ENCODE measurements at places on chromosomes 1 and 21.

DNA sequence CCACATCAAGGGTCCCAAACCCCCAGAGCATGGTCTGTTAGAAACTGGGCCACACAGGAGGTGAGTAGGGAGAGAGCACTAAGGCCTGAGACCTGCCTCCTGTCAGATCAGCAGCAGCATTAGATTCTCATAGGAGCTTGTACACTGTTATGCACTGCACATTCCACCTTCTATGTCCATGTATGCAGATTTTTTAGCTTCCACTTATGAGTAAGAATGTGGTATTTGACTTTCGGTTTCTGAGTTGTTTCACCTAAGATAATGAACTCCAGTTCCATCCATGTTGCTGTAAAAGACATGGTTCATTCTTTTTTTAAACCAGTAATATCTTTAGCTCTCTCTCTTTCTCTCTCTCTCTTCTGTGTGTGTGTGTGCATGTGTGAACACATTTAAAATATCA is 663 bp upstream of the GBP6 start:
- DNase-seq: no peak

DNA sequence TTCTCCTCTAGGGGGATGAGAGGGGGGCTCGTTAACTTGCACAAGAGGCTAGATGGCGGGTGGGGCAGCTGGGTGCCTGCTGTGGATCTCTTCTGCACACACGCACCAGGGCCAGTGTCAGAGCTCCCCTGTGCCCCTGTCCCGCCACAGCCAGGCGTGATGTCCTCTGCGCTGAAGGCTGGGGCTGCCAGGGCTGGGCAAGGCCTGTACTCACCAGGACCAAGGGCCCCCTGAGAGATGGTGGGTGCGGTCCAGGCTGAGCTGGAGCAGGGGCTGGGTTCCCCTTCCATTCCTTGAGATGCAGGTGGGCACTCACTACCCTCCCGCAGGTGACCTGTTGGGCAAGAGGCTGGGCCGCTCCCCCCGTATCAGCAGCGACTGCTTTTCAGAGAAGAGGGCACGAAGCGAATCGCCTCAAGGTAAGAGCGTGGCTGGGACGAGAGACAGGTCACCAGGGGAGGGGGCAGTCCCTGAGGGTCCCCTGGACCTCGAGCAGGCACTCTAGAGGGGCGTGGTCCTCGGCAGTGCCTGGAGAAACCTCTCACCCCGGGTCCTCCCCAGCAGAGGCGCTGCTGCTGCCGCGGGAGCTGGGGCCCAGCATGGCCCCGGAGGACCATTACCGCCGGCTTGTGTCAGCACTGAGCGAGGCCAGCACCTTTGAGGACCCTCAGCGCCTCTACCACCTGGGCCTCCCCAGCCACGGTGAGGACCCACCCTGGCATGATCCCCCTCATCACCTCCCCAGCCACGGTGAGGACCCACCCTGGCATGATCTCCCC is 15.2 kb downstream of the SAMD11 start:
- DNase-seq: no peak

DNA sequence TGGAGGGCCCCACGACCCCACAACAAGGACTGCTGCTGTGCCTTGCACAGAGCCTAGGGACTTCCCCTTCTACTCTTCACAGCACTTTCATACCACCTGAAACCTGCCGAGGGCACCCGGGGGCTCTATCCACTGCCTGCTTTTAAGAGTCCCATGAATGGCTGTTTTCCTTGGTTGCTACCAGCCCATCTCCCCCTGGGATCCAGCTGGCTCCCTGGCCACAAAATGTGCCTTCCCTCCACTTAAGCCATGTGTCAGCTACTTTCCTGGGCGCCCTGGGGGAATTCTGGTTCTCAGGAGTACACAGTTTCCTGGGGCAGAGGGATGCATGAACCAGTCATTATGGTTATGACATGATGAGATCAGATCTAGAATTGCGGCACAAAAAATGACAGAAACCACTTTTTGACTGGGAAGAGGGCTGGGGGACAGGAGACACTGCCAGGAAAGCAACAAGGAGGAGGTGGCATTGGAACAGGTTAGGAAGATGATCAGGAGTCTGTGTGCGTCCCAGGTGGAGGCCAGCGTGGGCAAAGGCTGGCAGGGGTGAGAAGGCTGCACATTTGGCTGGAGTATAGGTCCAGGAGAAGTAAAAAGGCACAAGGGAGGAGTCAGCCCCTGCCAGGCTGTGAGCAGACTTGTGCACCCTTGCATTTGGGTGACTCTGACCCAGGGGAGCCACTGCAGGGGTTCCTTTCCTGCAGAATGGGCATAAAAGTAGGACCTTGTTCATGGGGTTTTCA is 3.2 kb upstream of the TNFRSF8 start:
- peak; percentile 56 for DNase-seq

GRCh38 chr1:10649517-10650201 is 146.8 kb downstream of the CASZ1 start:
- DNase-seq: no peak

DNA sequence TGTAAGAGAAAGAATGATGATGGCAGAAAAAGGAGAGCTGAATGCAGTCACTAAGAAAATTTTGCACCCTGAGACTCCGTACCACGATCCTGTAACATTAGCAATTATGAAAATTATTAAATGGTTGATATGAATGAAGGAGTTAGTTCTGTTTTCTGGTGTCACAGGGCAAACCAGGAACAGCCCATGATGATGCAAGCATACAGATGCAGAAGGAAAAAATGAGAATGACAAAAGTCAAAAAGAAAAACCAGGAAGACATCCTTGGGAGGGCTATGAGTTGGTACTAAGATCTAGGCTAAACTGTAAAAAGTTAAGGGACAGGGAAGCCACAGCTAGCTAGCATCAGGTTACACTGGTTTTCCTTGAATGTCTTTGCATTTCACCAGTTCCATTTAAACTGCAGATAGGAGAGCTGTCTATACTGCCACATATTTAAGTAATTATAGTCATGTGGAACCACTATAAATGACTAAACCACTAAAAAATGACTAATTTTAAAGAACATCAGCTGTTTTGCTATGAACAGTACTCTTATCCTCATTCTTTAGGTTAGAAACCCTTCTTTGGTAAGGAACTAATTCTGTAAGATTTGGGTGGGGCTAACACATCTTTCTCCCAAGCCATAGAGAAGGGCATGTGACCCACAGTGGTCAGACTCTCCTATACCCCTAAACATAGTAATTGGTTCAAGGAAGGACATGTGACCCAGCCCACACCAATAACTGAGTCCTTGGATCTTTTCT is 11.4 kb downstream of the DOCK7 start:
- DNase-seq: peak; percentile 69

DNA sequence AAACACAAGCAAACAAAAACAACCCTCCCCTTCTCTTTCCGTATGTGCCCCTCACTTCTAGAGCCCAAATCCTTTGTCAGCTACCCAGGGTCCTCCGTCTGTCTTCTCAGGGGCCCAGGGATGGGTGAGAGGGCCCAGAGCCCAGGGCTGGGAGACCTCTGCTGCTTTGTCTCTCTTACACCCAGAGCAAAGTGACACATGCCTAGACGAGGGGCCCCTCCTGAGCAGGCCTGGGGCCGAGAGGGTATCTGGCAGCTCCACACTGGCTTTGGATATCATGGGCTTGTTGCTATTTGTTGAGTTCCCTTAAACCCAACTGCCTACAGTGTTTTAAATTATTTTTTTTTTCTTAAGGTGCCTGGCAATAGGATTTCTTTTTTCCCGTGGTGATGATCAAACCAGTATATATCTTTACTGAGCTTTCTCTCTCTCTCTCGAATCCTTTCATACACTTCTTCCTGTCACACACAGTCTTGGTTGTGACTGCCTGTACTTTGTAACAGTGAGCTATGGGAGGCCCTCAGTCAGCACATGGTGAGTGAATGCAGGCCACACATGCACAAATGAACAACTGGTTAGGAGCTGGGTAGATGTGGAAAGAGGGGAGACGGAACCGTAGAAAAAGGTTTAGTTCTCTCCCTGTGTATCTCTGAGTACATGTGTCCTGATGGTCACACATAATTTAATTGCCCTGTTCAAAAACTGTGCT is 14.5 kb downstream of the RASSF5 start:
- DNase-seq: no peak

GRCh38 chr1:68826836-68827235 is 330.0 kb upstream of the DEPDC1 start:
- no peak for DNase-seq

- DNase-seq: no peak
These were observed 3.2 kb upstream of the SLC6A9 start for GRCh38 chr1:44034423-44034822.

DNA sequence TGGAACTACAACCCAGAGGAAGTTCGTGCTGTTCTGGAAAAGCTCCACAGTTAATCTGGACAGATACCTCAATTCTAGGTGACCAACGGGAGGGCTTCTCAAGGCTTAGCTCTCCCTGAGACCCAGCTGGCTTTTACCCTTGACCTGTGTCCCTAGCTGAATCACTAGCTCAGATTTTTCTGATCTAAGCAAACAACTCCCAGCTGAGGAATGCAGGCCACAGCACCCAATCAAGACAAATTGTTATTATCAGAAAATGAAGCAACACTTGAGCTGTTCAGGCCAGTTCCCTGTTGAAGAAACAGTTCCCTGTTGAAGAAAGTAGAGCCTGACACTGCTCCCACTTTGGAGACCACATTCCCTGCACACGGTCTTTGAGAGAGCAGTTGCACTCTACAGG is 16.0 kb downstream of the DIO1 start:
- DNase-seq: no peak

DNA sequence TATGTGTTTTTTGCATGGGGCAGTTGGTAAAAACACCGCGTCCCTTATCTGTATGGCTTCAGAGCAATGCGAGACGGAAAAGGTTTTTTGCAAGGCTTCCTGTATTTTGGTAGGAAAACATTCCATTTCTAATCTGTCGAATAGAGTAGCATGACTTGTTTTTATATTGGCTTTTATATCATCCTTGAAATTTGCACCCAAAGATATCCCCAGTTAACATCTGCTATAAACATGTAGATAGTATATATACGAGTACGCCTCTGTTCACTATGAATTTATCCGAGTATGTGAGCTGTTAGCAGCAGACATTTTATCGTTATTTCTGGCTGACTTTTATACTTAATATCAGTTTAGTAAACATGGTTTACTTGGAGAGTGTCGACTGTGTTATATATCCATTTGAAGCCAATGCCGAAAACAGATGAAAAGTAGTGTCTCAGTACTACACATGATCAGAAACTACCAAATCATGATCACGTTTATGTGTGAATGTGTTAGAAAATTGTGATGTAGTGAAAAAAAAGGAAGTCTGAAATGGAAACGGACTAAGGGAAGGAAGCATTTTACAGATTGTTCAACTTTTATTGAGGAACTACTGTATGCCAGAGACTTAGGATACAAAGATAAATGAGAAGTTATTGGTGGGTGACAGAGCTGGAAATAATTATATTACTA is 1.0 kb downstream of the LEPR start:
- peak; percentile 44 for DNase-seq

DNA sequence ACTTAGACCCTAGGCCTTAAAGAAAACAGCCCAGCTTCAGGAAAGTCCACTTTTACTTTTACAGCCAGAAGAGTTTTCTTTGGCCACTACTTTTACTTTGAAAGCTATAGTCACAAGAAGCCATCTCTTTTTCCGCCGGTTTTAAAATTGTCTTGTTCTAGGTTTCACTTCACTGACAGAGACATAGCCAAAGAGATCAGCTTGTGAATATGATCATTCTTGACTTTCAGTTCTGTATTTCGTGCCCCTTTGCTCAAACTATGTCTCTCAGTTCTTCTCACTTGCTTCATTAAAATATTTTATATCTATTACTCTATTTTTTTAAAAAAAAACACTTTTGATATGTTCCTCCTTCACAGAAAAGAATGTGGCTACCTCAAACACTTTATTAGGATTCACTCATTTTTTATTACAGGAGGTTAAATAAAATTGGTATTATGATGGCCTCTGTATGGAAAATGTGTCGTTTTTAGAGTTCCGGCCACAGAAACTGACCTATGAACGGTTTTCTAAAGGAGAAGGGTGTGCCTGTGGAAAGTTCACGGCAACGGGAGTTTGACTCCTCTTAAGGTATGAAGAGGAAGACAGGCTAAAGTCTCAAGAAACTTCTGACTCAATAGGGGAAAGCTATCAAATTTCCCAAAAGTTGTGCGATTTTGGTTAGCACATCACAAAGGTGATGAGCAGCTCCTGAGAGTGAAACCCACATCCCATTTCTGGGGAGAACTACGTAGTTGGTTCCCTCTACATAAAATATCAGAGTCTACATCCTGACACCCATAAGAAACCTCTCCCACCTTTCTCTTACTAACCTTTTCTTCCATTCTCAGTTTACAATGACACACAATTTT is 1.2 kb downstream of the MCOLN2 start:
- peak; percentile 84 for DNase-seq

DNA sequence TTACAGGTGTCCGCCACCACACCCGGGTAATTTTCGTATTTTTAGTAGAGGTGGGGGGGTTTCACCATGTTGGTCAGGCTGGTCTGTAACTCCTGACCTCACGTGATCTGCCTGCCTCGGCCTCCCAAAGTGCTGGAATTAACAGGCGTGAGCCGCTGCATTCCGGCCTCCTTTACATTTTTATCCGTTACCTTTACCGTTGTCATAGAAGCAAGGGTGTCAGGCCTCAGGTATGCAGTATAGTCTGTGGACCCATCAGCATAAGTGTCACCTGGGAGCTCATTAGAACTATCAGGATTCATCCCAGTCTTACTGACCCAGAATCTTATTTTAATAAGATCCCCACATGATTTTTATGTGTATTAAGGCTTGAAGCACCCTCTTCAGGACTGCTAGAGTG is 5.4 kb downstream of the CDC42 start:
- no peak for DNase-seq

GRCh38 chr1:23168079-23168444 is 594 bp downstream of the LUZP1 start:
- DNase-seq: peak; percentile 67

- DNase-seq: no peak
These were observed 9.0 kb downstream of the USP24 start for GRCh38 chr1:55206210-55206609.

DNA sequence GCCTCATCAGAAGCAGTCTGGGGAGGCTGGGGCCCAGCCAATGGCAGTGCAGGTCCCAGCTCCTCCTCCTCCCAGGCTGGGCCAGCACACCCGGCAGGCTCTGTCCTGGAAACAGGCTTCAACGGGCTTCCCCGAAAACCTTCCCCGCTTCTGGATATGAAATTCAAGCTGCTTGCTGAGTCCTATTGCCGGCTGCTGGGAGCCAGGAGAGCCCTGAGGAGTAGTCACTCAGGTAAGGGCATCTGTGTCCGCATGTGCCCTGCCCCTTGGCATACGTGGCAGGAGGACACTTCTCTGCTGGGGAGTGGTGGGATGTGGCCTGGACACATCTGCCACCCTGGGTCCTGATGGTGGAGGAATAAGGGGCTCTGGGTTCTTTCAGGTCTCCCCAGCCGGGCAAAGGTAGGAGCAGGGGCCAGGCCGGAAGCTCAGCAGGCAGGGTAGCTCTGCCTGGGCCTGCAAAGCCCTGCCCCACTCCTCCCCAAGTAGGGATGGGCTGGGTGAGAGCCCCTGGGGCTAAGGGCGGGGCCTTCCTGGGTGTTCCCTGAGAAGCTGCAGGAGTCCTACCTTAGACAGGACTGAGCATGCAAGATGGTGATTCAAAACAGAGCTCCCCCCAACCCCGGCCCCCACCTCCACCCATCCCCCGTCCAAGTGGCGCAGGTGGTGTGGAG is at the start of gene GJB5:
Gene GJB5 (plus strand): TSS at position 84 of the 674 bp plus-strand sequence. CDS start 2,284 bp downstream, outside the sequence.
- no peak for DNase-seq
